ENCODE measurements at places on chromosomes 4 and X.

DNA sequence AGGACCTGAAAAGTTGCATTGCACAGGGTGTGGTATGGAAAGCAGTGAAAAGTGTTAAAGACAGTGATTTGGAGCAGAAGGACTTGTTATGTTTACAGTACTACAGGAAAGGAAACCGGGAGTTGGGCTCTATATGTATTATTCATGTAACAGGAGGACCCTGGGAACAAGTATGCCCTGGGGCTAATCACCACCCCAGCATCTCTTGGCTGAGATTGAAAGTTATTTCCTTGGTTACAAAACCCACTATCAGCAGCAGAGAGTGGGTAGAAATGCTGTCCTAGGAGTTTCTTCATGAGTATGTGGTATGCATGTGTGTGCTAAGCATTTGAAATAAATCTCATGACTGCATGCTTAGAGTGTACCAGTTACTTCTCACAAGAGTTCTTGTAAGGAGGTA is 46.9 kb downstream of the STK32B start:
- DNase-seq: no peak

GRCh38 chrX:41110801-41111625 is 25.8 kb downstream of the USP9X start:
- peak; percentile 42 for DNase-seq

- DNase-seq: no peak
Observed at GRCh38 chrX:149568701-149569296, 18.5 kb downstream of the MAGEA9B start.

DNA sequence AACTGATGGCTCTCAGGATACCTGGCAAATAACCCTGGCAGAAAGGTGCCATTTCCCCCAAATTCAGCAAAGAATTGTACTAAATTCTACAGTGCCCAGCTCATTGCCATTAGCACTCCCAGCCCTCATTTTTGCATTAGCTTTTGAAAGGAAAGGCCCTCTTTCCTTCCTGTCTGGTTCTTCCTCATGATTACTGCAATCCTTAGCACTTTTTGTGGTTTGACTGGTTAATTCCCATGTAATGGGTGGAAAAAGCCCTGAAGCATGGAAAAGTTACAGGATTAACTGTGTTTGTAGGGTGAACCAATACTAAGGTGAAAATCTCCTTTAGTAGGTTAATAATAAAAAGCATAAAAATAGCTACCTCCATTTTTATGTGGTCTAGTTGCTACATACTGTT is 139.5 kb downstream of the NPNT start:
- DNase-seq: no peak

DNA sequence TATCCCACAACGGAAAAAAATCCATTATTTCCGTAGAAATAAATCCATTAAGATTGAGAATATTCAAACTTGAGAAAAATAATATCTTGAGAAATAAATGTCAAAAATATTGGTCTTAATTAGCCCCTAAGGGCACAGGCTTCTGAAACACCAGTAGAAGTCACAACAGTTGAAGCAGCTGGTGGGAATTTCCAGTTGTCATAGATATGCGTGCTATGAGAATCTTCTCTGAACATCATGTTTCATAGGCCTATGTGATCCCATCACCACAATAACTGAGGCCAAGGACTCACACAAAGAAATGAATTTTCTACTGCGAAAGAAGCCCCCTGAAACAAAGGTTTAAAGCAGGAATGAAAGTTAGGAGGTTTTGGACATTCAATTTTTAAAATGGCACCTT is 292.0 kb downstream of the DTHD1 start:
- no peak for DNase-seq

GRCh38 chrX:138669693-138670092 is 41.8 kb downstream of the FGF13 start:
- no peak for DNase-seq

- peak; percentile 54 for DNase-seq
Observed at GRCh38 chrX:106791495-106791894, 11.0 kb upstream of the TBC1D8B start.

- peak; percentile 94 for DNase-seq
Observed at GRCh38 chr4:150217192-150217591, 138.9 kb downstream of the DCLK2 start.

DNA sequence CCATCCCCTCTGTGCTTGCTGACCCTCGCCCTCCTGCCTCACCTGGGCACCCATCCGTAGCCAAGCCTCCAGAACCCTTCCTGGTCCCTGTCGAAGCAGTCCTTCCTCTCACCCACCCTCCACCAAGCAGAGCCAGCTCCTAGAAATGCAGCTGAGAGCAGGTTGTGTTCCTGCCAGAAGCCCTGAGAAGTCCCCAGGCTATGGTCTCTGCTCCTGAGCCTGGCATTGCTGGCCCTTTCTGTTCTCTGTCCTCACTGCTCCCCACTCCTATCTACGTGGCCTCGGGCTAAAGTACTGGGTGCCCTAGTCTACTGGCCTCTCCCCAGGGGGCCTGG is 2.1 kb upstream of the CPZ start:
- no peak for DNase-seq

DNA sequence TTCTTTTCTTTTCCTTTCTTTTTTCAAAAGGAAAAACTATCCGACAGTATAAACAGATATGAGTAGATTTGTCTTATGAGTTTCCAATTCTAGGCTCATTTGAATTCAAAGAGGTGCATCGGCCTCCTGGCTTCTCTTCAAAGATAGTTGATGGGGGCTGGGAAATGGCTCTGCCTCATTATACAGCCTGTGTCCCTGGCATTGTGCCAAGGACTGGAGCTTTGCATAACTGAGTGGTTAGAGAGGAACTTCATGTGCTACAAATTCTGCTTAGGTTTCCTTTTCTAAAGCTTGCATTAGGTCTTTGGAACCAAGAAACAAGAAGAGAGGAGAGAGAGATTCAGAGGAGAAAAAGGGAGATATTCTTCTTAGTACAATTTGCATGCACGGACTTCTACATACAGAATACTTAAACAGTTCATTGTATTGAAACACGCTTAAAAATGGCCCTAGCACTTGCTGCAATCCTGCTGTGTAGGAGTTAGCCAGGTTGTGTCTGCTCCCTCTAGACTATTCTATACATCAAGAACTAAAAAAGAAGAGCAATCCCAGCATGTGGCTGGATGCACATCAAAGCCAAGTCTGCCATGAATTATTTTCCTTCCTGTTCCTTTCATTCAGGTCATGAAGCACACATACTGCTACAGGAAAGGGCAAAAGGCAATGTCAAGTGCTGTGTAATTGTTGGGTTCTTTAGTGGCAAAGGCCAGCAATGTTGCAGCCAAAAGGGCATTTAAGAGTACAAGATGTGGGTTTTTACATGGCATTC is 70.9 kb downstream of the INTS12 start:
- DNase-seq: peak; percentile 22

- no peak for DNase-seq
Observed at GRCh38 chr4:1723131-1723801, 1.9 kb downstream of the TACC3 start.

DNA sequence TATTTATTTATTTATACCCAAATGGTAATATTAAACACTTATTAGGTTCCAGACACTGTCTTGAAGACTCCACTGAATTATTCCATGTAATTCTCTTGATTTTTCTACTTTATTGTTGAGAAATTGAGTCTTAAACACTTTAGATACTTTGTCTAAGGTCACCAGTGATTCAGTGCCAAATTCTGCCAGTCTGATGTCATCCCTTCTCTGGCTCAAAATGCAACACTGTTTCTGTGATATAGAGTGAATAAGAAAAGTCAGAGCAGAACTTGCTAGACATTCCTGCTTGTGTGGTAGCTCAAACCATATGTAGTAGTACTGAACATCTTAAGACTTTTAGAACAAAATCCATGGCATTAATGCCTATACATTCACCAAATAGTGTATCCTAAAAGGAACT is 164.3 kb downstream of the GABRB1 start:
- no peak for DNase-seq

DNA sequence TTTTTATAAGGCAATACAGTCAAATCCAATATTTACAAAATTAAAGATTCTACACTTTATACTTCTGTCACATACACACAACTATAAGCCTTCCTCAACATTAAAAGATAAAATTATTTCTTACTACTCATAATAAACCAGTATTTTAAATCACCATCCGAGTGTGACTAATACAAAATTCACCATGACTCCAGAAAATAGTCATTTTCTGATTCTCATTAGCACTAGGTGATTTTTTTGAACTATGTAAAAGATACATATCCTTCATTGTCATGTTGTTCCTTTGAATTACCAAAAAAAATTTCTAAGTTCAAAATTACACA is 646 bp upstream of the SLC7A11 start:
- no peak for DNase-seq

GRCh38 chr4:173177232-173177631 is 8.6 kb downstream of the GALNT7 start:
- no peak for DNase-seq

DNA sequence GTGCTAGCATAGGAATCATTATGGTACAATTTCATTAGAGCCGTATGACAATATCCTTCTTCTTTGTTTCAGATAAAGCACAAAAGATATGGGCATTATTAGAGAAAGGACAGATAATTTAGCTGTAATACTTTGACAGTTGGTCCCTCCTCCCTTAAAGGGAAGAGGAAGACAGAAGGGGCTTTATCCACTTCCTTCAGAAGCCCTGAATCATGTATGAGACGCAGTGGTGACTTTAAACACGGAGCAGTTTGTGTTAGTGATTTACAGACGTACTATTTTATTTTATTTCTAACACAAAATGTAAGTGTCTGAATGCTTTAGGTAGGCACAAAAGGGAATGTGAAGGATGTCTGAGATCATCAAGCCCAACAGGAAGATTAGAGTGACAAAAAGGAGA is 467.7 kb downstream of the IL15 start:
- DNase-seq: no peak

GRCh38 chr4:140150636-140150885 is 3.4 kb downstream of the MAML3 start:
- DNase-seq: no peak

DNA sequence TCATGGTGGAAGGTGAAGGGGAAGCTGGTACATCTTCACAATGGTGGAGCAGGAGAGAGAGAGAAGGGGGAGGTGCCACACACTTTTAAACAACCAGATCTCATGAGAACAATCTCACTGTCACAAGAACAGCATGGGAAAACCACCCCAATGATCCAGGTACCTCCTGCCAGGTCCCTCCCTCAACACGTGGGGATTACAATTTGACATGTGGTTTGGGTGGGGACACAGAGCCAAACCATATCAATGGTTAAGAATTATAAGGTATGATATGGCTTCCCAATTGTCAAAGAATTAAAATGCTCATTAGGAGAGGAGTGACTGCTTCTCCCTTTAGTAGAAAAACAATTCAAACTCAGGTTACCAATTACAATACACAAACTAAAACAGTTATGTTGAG is 143.3 kb downstream of the PDLIM5 start:
- DNase-seq: no peak

DNA sequence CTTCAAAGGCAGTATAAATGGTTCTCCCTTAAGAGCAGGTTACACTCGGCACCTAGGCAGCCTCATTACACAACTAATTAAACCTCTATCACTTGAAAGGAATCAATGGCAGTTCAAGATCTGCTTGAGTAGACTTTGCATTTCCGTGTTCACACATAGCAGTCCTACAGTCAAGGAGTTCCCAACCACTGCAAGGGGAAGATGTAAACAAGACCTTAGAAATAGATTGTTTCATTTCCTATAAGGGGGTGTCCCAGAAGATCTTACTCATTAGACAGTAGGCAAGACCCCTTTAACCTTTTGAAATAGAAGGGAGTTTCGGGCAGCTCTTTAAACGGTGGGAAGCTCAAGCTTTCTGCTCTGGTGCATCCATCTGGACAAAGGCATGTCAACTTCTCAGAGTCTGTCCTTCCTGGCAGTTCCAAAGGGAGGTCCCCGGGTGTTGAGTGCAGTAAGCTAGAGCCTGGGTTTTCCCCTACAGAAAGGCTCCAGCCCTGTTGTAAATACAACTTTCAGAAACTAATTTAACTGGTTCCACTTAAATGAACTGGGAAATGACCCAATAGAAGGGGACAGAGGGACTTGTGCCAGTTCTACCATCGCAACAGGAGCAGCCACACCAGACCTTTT is 150.8 kb downstream of the RBMX2 start:
- DNase-seq: no peak

- no peak for DNase-seq
Observed at GRCh38 chrX:24325231-24325630, 11.4 kb upstream of the SUPT20HL2 start.

DNA sequence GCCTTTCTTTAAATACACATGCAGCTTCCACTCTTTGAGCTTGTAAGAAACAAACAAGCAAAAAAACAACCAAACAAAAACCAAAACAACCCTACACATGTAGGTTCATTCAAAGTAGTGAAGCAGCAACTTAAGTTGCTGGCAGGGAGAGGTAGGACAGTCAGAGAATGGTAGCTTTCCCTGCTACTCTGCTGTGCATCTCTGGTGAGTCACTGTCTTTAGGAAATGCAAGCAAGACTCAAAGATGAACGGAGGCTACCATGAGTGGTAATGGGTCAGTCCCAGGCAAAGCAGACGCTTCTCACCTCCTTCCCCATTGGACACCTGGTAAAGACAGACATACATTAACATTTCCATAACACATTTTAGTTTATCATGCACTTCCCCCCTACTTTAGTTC is 43.2 kb downstream of the PGRMC2 start:
- no peak for DNase-seq
